Stimulated activated CD4-positive, alpha-beta T cell treated with anti-CD3 and anti-CD28 coated beads, Interleukin-12 subunit alpha, Interleukin-12 subunit beta, amount 100 ng/mL, for 48 hours (primary cell): ENCODE measurements at places on chromosomes 5 and 9.

- DNase-seq = no peak
These were observed 2.4 kb downstream of the RECK start for GRCh38 chr9:36039121-36039520.

- DNase-seq = no peak
These were observed 114.8 kb upstream of the ELL2 start for GRCh38 chr5:96076451-96076850.

- DNase-seq = no peak
These were observed 174.0 kb downstream of the MAN2A1 start for GRCh38 chr5:109863752-109864151.

- no peak for DNase-seq
These were observed 97.9 kb downstream of the YIPF5 start for GRCh38 chr5:144072518-144072927.

DNA sequence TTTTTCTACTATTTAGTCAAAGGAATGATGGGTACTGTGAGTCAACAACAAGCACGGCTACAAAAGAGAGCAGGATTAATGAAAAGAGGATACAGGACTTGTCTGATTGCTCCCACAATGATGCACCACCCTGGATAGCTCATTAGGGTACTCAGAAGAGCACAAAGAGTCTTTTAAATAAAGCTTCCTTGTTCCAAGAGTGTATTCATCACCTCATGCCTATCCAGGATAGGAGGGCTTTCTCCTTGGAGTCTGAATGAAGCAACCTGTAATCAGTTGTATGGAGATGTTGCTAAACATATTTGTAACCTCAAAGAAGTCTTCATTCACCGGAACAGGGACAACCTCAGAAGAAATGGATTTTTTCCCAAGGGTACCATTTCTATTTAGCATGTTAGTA, 219.5 kb upstream of the TMEM161B start:
- DNase-seq = no peak

DNA sequence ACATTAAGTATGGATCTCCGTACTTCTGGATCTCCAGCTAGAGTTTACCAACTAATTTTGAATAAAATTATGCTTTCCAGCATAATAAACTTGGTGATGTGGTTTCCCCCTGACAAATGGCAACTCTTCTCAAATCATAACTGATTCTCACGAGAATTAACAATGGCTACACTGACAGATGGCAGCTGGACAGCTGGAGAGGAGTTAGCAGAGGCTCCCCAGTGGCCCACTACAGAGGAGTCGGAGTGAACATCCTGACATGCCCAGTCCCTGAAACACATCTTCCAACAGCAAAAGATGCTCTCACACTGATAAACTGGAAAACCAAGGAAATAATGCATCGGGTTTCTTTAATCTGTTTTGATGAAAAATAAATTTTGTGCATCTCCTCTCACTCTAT, 239.6 kb downstream of the MAN2A1 start:
- no peak for DNase-seq

DNA sequence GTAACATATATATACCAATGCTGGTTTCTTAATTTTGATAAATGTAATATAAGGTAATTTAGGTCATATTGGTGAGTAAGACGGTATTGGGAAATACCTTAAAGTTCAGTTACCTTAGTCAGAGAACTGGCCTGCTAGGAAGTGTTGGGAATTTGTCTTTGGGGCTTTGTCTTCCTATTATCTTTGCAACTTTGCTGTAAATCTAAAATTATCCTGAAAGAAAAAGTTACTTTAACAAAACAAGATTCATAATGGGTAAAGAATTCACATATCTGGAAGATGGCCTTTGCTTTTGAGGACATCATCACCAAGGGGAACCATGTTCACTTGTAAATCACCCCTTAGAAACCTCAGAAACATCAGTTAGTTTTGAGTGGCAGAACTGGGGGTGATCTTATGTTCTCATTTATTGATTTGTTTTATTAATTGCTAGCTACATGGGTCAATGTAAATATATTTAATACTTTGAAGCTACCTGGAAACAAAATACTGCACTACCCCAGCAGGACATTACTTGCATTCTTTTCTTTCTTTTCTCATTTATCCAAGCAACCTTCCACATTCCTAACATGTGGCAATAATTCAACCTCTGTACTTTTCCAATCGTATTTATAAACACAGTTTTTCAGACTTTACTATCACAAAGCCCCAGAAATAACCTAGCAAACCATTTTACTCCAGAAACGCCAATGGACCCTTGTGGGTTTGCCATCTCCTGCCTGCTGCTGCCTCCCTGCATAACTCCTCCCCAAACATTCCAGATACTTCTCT, 41.4 kb downstream of the GLIS3 start:
- DNase-seq = no peak

- DNase-seq = no peak
These were observed 475.2 kb downstream of the CDK5RAP2 start for GRCh38 chr9:120104771-120105170.

DNA sequence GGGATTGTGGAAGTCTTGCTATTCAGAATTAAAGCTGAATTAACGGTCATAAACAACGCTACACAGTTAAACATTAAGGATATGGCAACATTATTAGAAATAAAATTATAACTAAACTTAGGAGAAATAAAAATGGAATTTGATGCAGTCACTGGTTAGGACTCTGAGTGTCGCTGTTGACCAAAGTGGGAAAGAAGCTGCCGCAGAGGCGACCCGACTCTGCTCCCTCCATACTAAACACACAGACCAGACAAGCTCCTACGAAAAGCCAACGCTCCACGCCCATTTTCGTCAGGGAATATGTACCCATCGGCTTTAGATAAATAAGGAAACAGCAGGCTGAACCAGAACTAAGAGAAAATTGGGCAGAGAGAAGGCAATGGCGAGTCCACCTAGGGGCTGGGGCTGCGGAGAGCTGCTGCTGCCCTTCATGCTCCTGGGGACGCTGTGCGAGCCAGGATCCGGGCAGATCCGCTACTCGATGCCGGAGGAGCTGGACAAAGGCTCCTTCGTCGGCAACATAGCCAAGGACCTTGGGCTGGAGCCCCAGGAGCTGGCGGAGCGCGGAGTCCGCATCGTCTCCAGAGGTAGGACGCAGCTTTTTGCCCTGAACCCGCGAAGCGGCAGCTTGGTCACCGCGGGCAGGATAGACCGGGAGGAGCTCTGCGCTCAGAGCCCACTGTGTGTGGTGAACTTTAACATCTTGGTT, at the start of gene PCDHGA5:
PCDHGA5 (plus strand) TSS at position 211 of the 709 bp plus-strand sequence; CDS start at position 380, 169 bp downstream.
- no peak for DNase-seq

GRCh38 chr5:32613050-32613672, 27.8 kb downstream of the SUB1 start:
- peak; percentile 78 for DNase-seq

- no peak for DNase-seq
These were observed 17.5 kb downstream of the REXO4 start for GRCh38 chr9:133400292-133400691.

DNA sequence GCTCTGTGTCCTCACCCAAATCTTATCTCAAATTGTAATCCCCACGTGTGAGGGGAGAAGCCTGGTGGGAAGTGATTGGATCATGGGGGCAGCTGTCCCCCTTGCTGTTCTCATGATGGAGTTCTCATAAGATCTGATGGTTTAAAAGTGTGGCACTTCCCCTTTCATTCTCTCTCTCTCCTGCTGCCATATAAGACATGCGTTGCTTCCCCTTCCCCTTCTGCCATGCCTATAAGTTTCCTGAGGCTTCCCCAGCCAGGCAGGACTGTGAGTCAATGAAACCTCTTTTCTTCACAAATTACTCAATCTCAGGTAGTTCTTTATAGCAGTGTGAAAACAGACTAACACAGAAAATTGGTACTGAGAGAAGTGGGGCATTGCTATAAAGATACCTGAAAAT, 107.7 kb downstream of the DMAC1 start:
- DNase-seq = no peak

DNA sequence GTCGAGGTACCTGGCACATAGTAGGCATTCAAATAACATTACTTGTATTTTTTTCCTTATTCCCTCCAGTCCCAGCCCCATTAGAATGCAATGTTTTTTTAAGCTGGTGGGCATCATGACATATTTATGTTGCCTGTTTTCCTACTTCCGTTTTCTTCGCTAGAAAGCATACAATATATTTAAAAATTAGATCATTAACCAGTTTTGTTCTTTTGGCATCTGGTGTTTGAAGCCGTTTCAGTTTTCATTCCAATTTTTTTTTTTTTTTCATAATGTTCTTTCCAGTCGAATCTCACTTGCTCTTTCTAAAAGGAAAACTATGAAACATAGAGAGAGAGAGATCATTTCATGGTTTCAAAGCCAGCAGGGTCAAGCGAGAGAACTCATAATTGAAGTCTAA, 228.3 kb upstream of the C9orf72 start:
- DNase-seq = no peak

DNA sequence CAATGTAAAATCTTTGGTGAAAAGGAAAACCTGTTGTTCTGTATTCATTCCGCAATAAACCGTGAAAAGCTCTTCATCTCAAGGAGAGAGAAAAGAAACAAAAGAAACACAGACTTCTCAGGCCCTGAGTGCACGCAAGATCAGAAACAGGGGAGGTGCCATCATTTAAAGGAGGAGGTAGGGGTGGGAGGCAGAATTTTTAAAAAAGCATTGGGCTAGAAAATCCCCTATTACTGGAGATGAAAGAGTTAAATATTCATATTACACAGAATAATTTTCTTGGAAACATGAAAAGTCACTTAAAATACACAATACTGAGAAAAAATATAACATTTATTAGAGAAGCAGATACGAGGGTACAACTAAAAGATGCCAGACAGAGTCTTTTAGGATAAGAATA, 56.3 kb downstream of the USP20 start:
- DNase-seq = no peak

DNA sequence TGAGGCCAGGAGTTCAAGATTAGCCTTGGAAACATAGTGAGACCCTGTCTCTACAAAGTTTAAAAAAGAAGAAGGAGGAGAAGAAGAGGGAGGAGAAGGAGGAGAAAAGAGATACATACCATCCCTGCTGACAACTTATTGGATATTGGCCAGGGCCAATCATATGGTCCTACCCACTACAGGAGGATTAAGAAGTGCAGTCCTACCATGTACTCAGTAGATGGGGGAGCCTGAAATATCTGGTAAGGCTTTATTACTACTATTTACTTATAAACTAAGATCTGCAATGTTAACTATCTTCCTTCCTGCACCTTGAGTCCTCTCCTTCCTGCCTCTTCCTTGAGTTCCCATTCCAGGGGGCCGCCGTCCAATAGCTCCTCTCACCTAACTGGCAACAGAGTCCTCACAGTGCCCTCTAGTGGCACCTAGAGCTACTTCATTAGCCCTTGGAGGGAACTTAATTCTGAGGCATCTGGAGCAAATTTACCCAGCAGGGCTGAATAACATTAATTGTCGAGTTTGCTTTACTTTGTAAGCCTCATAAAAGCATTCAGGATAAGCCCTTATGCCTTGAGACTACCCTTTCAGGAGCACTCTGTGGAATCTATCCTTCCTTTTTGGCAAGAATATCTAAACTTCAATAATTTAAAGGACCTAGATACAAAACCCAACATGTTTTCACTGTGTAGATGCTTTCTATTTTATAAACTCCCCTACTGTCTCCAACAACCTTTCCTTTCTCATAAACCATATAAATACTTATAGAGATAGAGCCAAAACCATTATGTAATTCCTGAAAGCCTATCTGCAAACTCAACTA, 39.1 kb upstream of the RANBP6 start:
- DNase-seq = peak; percentile 20

GRCh38 chr5:4104831-4105597, 509.4 kb downstream of the IRX1 start:
- no peak for DNase-seq

GRCh38 chr9:112031400-112031799, 134.8 kb downstream of the UGCG start:
- DNase-seq = no peak

DNA sequence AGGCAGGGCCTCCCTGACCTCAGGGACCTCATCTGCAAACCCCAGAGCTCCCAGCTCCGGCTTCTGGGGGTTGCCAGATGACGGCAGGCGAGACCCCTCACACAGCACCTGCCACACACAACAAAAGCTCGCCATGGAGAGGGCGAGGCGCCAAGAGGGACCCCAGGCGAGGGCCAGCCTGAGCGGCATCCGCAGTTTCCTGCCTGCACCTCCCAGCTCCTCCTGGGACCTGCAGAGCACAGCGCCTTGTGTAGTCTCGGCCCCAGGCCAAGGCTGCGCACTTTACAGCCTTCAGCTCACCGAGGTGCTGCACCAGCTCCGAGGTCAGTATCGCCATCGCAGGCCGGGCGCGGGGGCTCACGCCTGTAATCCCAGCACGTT, 82.4 kb upstream of the ADAMTS2 start:
- DNase-seq = no peak

DNA sequence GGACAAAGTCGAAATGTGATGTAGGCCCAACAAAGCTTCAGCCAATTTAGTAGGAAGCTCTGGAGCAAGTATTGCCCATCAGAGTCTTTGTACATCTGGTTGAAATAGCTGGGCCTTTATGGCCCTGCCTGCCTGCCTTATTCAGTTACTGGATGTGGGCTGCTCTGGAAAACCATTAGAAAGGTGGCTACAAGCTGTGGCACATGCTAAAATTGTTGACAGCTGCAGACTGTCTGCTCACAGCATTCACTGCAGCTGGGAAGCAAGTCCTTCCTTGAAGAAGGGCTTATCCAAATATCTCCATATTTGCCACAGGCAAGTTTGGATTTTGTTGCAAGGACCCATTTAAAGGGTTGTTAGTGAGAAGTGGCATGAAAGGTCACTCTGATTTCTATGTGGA, 24.4 kb downstream of the SMIM15 start:
- no peak for DNase-seq

- DNase-seq = no peak
These were observed 30.3 kb upstream of the HMGCR start for GRCh38 chr5:75306746-75307145.

DNA sequence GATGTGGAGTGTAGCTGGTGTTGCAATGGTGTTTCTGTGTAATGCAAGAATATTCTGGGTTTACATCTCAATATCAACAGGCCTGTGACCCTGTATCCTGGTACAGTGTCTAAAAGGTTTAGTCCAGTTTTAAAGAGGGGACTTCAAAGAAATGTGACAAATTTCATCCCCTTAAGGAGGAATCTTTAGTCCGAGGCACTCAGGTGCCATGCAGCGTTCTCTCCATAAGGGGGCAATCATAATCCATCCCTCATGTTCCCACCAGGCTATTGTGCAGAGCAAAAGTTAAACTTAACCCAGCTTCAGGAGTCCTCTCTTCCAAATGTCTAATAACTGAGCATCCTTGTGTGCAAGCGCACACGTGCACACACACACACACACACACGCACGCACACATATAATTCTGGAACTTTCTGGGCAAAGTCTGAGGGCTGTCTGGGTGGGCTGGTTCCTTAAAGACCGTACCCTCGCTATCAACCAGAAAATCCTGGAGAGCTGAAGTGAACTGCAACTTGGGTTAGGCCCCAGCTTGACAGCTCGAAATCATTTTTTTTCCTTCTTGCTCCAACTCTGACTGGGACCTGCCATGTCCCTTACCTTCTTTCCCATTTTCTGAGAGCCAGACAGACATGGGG, 46.0 kb downstream of the CRB2 start:
- no peak for DNase-seq
